ENCODE measurements at places on chromosomes 11 and 22. TPM values are rescaled to one million over a fixed set of nuclear protein-coding genes. Genes with fewer than 3 reads are reported as not detected.

DNA sequence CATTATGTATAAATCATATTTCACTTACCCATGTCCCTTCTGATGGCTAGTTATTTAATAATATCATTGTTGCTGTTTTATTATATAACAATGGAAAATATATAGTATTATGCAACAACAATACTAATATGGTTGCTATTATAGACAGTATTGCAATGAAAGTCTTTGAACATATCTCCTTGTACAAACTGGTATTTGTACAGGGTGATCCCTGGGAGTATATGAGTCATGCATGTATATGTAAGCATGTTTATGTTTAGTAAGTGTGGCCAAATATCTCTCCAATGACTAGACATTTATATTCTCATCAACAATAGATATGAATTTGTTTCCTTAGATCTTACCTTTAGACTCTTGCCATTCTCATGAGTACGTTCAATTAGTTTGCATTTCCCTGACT lies 55.9 kb downstream of the KCNC1 start:
- no peak overlapping the region for H3K4me3 ChIP-seq
- no peak for DNase-seq
- no peak overlapping the region for H3K27ac ChIP-seq
- no peaks in the 10 kb centered on the region for H3K36me3 ChIP-seq

DNA sequence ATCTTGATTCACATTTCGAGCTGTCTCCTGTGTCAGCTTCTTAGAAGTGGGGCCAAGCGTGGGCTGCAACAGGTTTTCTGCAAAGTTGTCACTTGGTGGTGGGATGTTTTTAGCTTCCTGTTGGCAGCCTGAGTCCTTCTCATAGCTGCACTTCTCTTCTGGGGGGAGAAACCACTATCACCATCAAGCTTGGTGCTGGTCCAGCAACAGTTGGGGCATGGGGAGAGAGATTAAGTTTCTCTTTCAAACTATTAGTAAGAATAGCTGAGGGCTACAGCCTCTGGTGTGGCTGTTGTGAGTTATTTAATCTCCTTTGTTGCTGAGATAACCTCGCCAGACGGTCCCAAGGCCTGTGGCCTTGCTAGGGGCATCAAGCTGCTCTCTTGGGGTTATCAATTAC lies 123.3 kb upstream of the CRYBB3 start:
- no peak for DNase-seq
- no peak overlapping the region for H3K27ac ChIP-seq
- H3K36me3 ChIP-seq: no peaks in the 10 kb centered on the region
- no peaks in the 10 kb centered on the region for H3K4me1 ChIP-seq
- H3K27me3 ChIP-seq: no peaks in the 10 kb centered on the region

The OR11H1 gene
- total RNA-seq: not detected

The GPHA2 gene
- total RNA-seq: 0.97 TPM

The ART5 gene
- total RNA-seq: 7.2 TPM

All from H1 (cell line).